ENCODE measurements at places on chromosomes 4 and X. TPM values are rescaled to one million over a fixed set of nuclear protein-coding genes. Genes with fewer than 3 reads are reported as not detected.

DNA sequence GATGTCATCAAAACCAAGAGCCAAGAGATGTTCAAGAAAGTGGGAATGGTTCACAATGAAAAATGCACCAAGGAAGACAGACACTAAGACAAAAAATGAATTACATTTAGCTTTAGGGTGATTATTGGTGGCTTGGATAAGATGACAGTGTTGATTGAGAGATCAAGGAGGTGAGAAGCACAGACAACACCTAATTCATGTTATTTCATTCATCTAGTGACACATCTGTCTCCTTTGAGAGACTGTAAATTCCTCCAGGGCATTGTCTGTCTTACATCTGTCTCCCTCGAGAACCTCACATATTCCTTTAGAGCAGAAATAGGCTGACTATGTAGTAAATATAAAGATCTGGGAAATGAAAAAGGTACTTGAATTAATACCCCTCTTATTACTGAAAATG is 94.2 kb upstream of the SMIM31 start:
- no peak for DNase-seq

DNA sequence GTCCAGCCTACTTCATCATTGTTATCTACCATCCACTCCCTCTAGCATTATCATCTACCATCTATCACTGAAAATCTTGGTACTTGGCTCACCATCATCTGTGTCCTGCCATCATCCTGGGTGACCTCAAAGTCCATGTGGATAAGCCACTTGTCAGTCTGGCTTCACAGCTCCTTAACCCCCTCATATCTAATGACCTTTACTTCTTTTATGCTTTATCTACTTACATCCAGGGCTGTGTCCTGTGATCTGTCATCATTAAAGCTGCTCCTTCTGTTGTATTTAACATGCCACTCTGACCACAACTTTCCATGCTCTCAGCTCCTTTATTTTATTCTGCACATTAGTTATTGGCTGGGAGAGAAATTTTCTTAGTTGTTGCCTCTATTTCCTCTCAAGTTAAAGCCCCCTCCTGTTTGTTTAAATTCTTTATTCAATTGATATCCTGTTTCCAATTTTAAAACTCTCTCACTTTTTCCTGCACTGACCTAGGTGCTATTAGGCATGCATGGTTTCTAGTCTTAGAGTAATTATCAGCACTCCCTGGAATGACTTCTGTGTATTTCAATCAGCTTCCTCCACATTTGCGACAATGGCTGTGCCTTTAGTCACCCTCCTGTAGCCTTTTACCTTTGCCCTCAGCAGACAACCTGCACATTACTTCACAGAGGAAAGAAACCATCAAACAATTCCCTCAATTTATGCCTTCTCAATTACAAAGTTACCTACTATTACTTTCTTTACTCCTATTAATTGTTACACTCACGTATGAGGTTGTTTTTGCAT is 8.1 kb upstream of the FABP2 start:
- DNase-seq: no peak

- no peak for DNase-seq
Measured at GRCh38 chr4:157999723-158000122, 173.1 kb downstream of the GASK1B start.

The SYTL4 gene
- polyA plus RNA-seq: 3.4 TPM

The CENPE gene
- 0.14 TPM for polyA plus RNA-seq

DNA sequence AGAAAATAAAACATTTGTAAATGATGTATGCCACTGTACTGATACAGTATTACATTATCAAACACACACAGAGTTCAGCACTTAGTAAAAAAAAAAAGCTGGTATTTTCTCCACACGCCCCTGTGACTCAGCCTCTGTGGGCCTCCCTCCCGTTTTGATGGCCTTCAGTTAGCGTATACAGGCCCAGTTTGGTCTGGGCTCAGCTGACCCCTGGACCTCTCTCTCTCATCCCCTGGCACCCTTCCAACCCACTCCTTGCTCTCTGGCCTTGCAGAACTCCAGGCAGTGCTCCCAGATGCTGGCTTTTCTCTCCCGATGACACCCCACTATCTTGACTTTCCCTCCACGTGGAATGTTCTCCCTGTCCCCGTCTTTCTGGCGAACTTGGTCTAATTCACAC is 89.0 kb upstream of the LIMCH1 start:
- peak; percentile 34 for DNase-seq

- DNase-seq: no peak
Measured at GRCh38 chr4:150039274-150040127, 38.7 kb upstream of the DCLK2 start.

- no peak for DNase-seq
Measured at GRCh38 chr4:186805020-186805820, 81.6 kb upstream of the FAT1 start.

DNA sequence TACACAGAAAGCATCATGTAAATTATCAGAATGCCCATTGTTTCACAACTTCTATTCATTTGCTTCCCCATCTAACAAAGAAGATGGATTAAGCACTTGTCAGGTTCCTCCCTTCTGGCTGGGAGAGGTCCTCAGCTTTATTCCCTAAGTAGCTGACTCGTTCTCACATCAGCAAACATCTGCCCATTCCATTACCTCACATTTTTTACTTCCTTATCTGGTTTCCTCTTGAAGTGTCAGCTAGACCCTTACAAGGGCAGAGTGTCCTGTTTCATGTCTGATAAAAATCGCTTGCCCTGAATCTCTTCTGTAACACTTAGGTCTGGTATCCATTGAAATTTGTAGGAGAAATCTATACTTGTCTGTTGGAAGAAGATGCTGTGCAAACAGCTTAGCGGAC is 34.7 kb downstream of the TMPRSS11A start:
- DNase-seq: no peak

The UGT2B15 gene
- polyA plus RNA-seq: not detected

The UGT2B17 gene
- polyA plus RNA-seq: 0.05 TPM

- DNase-seq: no peak
Measured at GRCh38 chr4:107213880-107214279, 177.8 kb upstream of the DKK2 start.

The MID1 gene
- 4.1 TPM for polyA plus RNA-seq

DNA sequence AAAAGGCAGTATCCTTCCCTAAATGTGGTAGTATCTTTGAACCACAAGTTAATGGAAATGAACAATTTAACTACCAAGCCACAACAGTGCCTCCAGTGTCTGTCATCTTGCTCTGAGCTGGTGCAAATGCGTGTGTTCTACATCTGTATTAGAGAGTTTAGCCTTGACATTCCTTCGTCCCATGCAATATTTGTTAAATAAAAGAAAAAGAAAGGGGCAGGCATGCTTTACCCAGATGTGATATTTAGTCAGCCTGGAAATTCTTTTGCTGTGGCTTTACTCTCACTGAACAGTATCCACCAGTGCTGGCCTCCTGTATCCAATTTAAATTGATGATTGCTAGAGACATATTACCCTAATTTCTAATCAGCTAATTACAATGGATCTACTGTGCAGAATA is 310.5 kb downstream of the CFAP299 start:
- DNase-seq: no peak

DNA sequence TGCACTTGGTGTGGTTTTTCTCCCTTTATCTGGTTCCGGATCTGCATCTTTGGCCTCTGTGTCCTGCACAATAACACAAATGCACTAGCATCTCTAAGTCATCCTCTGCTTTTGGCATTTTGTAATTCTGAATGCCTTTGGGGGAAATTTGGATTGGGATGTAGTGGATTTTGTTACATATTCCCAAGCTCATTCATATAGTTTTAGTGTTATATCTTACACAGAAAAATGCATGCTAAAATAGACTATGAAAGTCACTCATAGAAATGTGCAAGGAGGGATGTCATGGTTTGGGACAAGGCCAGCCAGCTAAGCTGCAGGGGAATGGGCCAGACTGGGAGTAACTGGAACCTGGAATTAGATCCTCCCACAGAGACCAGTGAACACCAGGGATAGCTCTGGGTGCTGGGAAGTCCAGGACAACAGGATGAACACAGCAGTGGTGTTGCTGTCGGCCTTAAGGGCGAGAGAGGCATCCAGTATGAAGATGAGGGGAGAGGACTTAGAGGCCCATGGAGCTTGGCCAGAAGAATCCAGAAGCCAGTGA is 20.1 kb downstream of the ENPP6 start:
- DNase-seq: no peak

DNA sequence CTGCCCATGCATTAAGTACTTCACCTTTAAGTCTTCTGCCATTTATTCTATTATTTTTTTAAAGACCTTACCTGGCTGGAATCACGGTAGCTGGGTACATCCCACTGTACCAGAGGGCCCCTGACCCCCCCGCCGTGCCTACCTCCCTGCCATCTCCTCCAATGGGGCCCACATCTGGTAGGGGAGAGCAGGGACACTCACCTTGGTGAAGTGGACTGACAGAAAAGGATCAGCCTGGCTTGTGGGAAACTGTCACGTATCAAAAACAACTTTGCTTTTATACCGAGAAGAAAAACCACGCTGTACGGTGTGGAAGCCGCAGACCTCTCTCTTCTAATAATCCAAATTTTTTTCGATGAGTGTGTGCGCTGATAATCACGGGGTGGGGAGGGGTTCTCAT is at the start of gene FOXP3:
Gene FOXP3, minus strand, starts transcription at position 251 of the 400 bp plus-strand sequence. CDS start 6,205 bp downstream, outside the sequence.
- DNase-seq: no peak

The TMEM192 gene
- 9.4 TPM for polyA plus RNA-seq

The AWAT2 gene
- not detected for polyA plus RNA-seq

- DNase-seq: no peak
Measured at GRCh38 chr4:163582703-163583102, 88.2 kb downstream of the TMA16 start.

The CXCL1 gene
- 4.4 TPM for polyA plus RNA-seq

DNA sequence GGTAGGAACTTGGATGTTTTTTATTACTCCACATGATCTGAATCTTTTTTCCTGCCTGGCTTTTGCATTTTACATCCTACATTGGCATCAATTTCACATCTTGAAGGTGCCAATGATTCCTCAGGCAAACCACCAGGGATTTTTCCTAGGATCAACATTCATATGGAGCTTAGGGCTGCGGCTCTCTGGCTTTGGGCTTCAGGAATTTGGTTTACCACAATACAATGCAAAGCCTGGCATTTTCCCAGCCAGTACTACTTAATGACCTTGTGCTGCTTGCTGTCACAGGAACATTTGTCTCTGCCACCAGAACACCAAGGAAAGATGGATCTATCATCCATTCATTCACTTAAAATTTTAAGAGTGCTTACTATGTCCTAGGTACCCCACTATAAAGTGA is 180.7 kb downstream of the PDGFC start:
- DNase-seq: no peak

The IL2RG gene
- 1.1 TPM for polyA plus RNA-seq

The GPRASP1 gene
- polyA plus RNA-seq: 9.9 TPM

- DNase-seq: peak; percentile 17
Measured at GRCh38 chrX:115311601-115312001, 22.1 kb downstream of the LUZP4 start.
